Left renal cortex interstitium (tissue), 4 donors: ENCODE measurements at places on chromosomes 5 and 9. TPM values are rescaled to one million over a fixed set of nuclear protein-coding genes. Genes with fewer than 3 reads are reported as not detected.

DNA sequence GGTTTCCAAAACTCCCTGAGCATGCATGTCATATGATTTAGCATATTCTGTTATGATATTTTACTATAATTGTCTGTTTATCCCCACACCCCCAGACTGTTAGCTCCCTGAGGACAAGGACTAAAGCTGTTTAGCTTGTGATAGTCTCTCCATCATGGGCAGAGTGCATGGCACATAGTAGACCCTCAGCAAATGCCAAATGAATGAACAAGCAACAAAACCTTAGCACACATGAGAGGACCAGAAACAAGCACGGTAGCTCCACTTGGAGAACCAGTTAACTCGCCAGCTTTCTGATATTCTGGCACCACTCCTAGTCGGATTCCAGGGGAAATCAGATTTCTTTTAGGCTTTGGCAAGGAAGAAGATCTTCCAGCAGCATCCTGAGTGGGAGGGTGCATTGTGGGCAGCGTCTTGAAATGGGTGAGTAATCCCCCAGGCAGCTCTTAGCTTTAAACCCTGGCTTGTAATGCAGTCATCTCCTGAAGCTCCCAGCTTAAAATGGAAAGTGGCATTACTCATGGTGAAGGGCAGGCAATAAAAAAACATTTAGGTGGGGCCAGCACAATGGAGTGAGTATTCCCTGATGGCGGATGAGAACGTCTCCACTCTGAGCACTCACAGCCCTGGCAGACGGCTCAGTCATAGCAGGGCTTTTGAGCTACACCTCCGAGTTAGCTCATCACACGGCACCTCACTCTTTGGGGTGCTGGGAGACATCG lies 41.1 kb downstream of the FGF1 start:
- DNase-seq = no peak

DNA sequence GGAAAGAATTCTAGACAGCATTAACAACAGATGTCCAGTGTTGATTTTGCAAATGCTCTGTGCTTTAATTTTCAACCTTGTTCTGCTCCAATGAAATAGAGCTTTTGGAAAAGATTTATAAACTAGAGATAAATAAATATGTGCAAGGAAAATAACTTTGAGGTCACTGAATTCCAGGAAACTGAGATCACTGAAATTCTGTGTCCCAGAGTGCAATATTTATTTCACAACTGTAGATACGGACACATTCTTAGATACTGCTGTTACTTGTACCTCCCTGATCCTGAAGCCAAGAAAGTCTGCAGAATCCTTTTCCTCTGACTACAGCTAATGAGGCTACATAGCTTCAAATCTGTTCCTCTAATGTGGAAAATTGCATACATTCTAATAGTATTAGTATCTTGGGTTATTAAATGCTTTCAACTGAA lies 222.9 kb downstream of the DOCK8 start:
- no peak for DNase-seq

Gene KDM4C
- 17.4 TPM for polyA plus RNA-seq

Gene WNK2
- polyA plus RNA-seq = 34.7 TPM

- DNase-seq = no peak
Observed at GRCh38 chr5:172849606-172850453, 15.8 kb downstream of the ERGIC1 start.

DNA sequence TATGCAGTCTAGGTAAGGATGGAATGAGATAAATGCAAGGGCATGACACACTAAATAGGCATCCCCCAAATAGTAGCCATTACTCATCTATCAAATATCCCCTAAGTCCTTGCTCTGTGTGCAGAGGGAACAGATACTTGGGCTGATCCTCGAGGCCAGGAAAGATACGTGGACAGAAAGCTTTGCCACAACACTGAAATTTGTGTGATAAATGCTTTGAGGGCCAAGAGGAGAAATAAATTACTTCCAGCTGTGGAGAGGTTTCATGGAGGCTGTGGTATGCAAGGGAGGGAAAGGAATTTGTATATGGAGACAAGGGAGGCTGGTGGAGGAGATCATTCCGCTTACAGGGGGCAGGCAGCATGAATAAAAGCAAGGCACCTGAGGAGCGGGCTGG lies 18.5 kb downstream of the ATOX1 start:
- no peak for DNase-seq

DNA sequence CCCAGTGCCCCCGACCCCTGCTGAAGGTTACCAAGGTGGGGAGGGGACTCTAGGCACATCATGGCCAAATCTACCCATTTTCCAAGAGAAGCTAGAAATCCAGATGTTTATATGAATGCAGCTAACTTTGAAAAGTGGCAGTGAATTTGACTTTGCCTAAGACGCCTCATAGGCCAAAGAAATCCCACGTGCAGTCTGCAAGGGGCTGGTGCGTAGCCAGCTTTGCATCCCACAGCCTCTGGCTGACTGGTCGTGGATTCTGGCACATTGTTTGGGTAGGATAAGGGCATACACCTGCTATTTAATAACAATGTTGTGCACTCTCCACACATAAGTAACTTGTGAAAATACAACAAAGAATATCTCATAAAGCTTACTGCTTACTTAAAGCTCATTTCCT lies 3.5 kb upstream of the GADD45G start:
- DNase-seq = no peak

GRCh38 chr5:123512611-123513461 lies 859 bp downstream of the CSNK1G3 start:
- peak; percentile 68 for DNase-seq

Gene MLLT3
- 24.2 TPM for polyA plus RNA-seq

DNA sequence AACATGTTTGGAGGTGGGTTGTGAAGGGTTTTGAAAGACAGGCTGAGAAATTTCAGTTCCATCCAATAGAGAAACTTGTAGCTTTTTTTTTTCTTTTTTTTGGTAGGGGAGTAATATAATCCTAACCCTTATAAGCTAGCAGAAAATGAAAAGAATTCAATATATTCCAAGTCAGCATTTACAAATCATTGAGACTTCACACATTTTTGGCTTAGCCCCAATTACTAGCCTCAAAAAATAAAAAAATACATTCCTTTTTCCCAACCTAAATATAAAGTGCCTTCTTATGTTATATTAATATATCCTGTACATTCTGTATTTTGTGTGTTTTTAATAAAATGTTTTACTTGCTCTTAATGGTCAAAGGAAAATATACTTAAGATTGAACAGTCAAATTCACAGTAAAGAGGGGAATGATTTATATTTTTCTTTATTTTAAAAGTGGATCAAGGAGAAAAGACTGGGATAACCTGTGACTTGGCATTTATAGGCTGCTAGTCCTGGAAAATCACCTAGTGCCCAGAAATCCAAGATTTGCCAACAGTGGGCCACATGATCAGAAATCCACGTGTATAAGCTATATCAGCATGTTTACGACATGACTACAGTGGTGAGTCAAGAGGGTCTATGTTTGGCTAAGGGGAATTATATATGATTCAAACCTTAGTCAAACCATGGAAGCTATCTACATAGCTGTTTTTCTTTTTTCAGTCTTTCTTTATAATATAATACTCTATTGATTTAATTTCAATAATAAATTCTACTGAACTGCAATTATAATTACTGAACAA lies 14.5 kb downstream of the HACD4 start:
- no peak for DNase-seq

DNA sequence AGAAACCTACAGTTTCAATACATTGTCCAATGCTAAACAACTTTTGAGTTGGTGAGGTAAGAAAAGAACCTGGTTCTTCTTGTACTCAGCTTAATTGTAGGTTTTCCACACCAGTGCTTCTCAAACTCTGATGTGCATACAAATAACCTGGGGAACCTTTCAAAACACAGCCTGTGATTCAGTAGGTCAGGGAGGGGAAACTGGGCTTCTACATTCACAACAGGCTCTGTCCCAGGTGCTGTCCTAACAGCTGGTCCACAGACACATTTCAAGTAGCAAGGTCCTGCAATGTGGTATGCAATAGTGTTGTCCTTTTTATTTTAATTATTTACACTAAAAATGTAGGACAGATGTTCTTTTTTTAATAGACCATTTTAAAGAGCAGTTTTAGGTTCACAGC lies 47.4 kb upstream of the SNCAIP start:
- no peak for DNase-seq

- no peak for DNase-seq
Observed at GRCh38 chr5:72295539-72295938, 24.5 kb downstream of the MRPS27 start.

Gene TAS2R1
- not detected for polyA plus RNA-seq

- DNase-seq = no peak
Observed at GRCh38 chr5:106454651-106455415, 1215.9 kb downstream of the EFNA5 start.

Gene HK3
- 0.73 TPM for polyA plus RNA-seq

GRCh38 chr5:160363211-160363610 lies 7.2 kb downstream of the C1QTNF2 start:
- DNase-seq = no peak

GRCh38 chr5:34706084-34706483 lies 50.0 kb downstream of the RAI14 start:
- DNase-seq = no peak

DNA sequence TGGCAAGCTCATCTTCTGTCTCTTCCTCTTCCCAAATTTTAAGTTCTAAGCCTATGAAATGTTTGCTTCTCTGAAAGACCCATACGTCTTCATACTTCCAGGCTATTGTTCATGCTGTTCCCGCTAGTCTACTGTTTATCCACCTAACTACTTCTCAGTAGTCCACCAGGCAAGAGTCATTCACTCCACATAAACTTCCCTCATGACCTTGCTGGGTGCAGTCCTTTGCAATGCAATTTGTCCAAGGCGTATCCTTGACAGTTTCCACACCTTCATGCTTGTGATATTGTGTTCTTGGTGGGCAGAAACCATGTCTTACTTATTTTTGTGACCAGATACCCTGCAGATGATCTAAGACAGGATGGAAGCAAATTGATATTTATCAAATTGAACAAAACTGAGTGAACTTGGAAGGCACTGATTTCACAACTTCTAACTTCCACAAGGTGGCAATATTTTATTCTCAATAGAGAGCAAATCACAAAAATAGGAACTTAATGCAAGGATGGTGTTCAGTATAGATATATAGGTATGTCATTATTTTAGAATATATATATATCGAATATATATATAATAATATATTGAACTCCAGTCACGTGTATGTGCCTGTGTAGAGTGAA lies 30.3 kb downstream of the TYRP1 start:
- DNase-seq = no peak

DNA sequence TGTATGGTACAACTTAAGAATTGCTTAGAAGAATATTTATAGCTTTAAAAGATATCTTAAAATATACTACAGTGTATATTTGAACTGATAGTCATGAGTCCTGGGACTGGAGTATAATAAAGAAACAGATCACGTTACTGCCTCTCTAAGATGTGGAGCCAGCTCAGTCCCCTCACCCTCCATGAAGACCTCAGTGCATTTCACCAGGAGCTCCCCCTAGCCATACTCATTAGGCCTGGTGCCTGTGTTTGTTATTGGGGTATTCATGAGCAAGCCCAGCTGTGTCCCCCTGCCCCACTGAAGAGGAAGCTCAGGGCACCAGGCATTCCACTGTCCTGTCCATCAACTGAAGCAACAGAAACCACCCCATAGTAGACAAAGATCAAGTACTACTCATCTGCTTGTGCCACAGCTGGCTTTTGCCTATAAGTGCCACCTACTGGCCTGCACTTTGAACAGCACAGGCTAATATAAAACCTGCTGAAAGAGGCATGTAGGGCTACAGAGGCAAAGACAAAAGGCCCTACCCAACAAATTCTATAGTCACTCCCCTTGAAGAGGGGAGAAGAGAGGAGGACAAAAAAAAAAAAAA lies 850.2 kb upstream of the NUDT12 start:
- no peak for DNase-seq

Gene C9orf85
- polyA plus RNA-seq = 16.5 TPM
